ENCODE measurements at places on chromosomes 3 and 15.

DNA sequence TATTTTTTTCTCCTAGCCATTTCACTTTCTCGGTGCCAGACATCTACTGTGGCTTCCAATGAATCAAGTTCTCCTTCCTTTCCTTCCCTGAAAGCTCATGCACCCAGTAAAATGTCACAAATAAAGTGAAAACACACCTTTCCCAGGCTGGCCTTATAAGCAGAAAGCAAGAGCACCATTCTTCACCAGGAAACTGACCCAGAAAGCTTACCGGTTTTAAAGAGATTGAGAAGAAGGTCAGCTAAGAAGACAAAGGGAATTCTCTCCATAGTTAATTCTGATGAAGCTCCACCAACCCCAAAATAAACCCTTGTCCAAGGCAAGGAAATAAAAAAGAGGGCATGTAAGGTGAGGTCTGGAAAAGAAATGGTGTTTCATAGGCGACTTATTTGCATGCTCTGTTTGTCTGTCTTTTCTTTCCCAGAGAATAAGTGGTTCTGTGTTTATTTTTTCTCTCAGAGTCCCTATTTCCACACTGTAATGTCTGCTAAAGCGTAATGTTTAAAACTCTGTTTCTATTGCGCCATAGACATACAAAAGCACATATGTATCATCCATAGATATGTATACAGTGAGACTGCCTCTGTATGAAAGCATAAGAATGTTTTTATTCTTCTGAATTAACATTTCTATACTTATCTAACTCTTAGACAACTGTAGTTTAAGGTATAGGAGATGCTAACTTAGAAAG is 2.8 kb downstream of the LSAMP start:
- DNase-seq = no peak

- DNase-seq = no peak
Measured at GRCh38 chr3:133113526-133113925, 75.3 kb downstream of the TMEM108 start.

- no peak for DNase-seq
Measured at GRCh38 chr3:10333349-10333650, 12.4 kb upstream of the SEC13 start.

DNA sequence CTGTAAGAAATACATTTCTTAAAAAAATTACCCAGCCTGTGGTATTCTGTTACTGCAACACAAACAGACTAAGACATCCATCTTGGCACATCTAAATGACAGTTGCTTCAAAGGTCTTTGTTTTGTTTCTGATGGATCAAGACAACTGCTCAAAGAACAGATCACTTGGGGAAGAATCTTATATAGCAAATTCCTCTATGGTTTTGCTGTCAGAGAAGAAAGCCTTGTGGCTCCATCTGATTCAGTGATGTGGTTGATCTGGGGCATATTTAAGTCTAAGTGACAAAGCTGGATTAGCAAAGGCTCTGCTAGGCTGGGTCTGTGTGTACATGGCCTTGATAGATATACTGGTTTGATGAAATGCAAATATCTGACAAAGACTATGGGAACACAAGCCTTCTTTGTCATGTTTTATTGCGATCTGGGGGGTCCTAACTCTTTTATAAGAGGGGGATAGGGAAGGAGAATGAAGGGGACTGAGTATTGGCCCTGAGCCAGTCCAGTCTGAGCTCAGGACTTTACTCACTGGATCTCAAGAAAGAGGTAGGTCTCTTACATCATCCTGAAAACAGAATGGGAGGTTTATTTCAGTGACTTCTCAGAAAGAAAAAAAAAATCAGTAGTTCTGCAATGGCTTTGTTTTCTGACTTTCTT is 14.3 kb upstream of the LIMD1 start:
- DNase-seq = no peak

DNA sequence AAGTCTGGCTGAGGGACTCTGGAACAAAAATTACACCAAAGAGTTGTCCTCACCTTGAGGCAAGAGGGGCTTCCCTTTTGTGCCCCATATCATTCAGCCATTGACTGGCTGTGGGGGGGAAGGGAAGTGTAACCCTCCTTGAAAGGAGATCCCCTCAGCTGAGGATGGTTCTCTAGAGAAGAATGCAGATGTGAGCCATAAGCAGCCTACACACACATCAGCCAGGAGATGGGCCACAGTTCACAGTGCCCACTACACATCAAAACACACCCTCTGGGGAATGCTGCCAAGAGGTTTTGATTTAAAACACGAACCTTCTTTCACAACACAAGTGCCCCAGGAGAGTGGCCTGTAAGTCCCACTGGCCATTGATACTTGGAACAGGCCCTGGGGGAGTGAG is 231.2 kb upstream of the CTDSPL start:
- no peak for DNase-seq

DNA sequence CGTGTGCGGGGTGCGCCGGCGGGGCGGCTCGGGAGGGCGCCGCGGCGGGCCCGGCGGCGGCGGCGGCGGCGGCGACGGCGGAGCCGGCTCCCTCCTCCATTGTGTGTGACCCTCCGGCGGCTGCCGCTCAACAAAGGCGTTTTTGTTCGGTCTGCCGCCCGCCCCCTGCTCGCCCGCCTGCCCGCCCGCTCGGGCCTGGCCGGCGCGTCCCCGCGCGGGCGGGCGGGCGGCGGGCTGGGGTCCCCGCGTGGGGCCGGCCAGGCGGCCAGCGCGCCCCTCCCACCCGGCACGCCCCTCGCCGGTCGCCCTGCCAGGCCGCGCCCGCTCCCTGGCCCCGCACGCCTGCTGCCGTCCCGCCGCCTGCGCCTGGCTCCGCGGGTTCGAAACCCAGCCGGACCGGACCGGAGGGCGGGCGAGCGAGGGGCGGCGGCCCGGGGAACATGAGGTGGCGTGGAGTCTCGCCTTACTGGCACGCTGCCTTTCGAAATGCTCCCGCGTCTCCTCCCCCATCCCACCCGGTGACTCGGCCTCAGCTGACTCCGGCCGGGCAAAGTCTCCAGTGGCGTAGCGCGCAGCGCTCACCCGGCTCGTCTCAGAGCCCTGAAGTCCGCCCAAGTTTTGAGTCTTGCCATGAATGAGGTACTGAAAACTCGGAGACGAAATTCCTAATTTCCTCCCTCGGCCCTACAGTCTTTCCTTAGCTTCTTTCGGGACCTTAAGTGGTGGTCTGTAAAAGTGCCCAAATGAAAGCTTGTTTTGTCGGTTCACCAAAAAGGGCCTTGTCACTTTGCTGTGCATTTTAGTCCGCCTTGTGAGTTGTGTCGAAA is 588 bp downstream of the MAPK6 start:
- DNase-seq = peak; percentile 49

DNA sequence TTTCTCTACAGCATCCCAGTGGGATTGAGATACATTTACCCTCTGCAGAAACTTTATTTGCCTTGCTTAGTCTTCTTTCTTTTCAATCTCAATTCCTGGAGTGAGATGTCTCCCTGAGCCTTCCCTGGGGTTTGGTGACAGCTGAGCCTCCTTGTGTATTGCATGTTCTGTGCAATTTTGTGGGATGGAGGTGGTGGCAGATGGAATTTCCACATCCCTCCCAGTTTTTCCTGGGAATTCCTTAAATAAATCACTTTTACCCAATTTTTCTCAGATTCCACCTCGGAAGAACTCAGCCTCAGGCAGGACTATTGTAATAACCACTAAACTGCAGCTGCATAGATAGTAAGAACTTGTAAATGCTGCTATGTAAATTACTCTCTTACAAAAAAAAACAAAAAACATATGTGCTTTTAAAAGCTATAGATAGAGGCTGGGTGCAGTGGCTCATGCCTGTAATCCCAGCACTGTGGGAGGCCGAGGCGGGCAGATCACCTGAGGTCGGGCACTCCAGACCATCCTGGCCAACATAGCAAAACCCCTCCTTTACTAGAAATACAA is 88.5 kb upstream of the ABHD17C start:
- no peak for DNase-seq

DNA sequence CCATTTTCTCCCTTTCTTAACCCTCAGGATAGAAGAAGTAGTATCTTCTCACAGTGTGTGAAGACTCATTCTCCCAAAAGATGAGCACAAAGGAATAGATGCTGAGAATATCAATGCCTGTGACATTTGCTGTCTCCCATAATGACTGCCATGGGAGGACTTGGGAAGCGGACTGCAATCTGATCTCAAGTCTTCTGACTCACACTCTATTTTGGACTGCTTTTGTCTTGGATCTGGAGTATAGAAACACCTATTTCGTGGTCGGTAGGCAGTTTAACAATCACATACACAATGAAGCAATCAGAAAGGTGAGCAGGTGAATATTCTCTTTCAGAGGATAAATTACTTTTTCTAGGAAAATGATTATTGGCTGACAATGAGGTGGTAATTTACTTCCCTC is 852.0 kb downstream of the FHIT start:
- no peak for DNase-seq

- peak; percentile 75 for DNase-seq
Measured at GRCh38 chr15:45454814-45455213, 67.7 kb downstream of the SLC30A4 start.

GRCh38 chr3:12758025-12758781 is 856 bp downstream of the TMEM40 start:
- no peak for DNase-seq

- no peak for DNase-seq
Measured at GRCh38 chr3:129263161-129263910, 13.9 kb downstream of the COPG1 start.

DNA sequence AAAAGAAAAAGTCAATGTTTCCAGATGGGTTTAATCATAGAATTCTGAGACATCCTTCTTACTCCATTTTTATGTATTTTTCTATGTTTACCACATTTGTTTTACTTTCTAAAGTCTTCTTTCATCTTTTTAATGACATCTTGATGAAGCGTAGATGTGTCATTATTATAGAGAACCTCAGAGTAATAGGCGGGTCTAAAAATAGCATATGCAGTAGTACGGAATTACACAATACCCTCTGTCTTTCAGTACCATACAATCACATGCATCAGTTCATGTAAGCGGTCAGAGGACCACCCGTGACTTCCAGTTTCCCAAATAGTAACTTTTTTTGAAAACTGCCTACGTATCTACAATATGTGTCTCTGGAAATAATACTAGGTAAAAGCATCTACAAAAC is 224.0 kb downstream of the PLOD2 start:
- no peak for DNase-seq

GRCh38 chr15:47987908-47988532 is 132.8 kb upstream of the SLC24A5 start:
- DNase-seq = no peak

DNA sequence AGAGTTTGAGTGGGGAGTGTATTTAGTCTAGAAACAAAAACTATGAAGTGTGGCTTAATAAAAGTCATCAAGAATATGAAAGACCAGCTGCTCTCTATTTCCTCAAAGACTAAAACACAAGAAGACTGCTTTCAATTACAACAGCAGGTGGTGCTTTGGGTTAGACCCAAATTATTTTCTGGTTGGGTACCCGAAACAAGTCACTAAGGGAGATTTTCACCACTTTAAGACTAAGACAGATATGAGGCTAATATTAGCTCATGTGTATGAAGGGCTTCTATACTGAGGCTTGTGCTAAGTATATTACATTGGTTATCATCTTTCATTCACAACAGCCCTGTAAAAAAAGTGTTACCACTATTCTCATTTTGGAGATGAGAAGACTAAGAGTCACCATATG is 43.1 kb downstream of the COL8A1 start:
- DNase-seq = no peak

DNA sequence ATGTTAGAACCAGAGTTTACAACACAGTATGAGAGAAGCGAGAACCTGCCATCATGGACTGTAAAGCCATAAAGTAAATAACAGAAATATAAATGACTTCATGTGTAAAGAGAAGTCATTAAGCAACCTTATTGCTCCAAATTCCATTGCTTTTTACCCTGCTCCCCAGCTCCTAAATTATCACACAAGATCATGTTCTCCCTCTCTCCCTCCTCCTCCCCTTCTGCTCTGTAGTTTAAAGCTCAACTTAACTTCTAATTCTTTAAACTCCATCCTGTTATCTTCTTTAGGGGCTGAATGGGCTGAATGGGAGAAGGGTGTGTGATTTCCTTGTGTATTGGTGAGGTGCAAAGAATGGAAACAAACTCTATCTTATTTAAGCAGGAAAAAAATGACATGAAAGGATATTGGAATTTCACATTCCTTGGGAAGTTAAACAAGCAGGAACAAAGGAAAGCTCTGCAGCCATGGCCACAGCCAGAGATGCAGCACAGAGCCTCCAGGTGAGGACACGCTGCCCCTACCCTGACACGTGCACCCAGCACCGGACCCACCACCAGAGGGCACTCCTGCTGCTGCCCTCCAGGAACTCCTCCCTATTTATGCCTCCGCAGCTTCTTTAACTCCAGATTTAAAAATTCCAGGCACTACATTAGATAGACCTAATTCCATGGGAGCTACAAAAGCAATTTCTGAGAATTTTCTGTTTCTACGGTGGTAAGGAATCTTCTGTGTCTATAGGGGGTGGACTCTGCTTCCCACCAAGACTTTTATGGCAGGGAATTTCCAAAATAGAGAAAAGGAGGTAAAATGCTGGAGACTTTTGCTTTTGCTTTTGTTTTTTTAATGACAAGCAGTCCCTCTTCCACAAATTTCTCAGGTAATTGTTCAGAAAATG is 76.9 kb upstream of the ABI3BP start:
- peak; percentile 1 for DNase-seq

DNA sequence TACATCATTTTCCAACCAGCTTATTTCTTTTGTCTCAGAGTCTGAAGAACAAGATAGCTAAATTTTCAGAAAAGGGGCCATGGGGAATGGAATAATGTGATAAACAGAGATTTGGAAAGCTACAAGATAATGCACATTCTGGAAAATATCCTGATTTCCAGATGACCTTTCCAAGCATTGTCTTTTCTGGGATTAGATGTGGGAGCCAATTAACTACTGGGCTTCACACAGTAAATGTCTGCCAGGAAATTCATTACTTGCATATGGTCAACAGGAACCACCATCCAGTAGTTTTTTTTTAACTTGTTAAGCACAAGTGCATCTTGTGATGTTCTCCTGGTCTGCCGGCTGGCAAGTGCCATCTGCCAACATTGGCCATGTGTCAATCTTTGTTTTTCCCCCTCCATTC is 131.1 kb upstream of the BFSP2 start:
- no peak for DNase-seq

- DNase-seq = no peak
Measured at GRCh38 chr3:101801174-101801573, 22.2 kb downstream of the NXPE3 start.

- DNase-seq = no peak
Measured at GRCh38 chr3:196868297-196868661, 559 bp downstream of the SENP5 start.

DNA sequence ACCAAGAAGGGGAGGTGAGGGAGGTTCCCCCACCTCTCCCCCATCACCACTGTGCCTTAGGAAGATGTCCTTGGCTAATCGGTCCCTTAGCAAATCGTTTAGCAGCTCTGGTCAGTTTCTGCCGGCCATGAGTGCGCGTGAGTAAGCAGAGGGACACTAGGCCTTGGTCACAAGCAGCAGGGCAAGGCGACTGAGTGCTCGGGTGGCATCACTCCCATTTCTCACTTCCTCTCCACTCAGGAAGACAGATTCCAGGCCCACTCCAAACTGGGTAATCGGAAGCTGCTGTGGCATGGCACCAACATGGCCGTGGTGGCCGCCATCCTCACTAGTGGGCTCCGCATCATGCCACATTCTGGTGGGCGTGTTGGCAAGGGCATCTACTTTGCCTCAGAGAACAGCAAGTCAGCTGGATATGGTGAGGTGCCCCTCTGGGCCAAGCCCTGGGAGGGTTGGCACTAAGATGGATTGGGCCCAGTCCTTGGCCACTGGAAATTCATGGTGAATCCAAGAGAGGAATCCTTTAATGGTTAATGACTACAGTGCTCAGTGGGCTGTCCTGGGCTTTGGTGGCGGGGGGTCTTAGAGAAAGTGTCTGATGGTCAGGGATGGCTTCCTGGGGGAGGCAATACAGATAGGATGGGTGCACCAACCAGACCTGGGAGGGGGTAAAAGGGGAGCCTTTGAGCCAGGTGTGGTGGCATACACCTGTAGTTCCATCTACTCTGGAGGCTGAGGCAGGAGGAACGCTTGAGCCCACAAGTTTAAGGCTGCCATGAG is 4.0 kb downstream of the PARP3 start:
- no peak for DNase-seq

Measured in T-helper 22 cell (primary cell).